ENCODE measurements at places on chromosomes 5 and 9.

DNA sequence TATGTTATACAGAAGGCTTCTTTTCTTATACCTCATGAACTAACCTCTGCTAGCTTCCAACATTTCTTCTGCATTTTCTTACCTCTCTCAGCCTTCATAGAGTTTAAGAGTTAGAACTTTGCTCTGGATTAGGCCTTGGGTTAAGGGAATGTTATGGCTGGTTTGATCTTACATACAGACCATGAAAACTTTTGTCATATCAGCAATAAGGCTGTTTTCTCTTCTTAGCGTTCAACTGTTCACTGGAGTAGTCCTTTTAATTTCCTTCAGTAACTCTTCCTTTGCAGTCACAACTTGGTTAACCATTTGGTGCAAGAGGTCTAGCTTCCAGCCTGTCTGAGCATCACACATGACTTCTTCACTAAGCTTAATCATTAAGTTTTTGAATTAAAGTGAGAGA, 329.0 kb upstream of the CCNG1 start:
- DNase-seq = no peak

DNA sequence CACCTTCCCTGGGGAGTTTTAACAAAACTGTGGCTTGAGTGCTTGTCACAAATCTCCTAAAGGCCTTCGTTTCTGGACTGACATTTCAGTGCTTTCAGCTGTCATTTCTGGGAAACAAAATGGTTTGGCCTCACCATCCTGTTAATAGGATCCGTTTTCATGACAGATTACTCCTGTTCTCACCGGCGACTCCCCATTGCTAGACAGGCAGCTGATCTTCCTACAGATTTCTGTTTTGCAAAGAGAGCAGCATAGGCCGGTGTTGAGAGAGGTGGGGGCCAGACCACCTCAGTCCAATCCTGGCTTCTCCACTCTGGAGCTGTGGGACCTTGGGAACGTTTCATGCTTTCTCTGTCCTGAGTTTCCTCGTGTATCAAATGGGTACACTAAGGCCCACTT, 75.5 kb upstream of the OTULINL start:
- no peak for DNase-seq

GRCh38 chr9:75570538-75570937, 319.9 kb upstream of the PCSK5 start:
- DNase-seq = no peak

- DNase-seq = no peak
These were observed 791 bp downstream of the SLC2A8 start for GRCh38 chr9:127397646-127398274.

GRCh38 chr5:128693764-128694163, 155.7 kb upstream of the FBN2 start:
- no peak for DNase-seq

GRCh38 chr5:103674251-103674650, 111.7 kb upstream of the NUDT12 start:
- DNase-seq = no peak

DNA sequence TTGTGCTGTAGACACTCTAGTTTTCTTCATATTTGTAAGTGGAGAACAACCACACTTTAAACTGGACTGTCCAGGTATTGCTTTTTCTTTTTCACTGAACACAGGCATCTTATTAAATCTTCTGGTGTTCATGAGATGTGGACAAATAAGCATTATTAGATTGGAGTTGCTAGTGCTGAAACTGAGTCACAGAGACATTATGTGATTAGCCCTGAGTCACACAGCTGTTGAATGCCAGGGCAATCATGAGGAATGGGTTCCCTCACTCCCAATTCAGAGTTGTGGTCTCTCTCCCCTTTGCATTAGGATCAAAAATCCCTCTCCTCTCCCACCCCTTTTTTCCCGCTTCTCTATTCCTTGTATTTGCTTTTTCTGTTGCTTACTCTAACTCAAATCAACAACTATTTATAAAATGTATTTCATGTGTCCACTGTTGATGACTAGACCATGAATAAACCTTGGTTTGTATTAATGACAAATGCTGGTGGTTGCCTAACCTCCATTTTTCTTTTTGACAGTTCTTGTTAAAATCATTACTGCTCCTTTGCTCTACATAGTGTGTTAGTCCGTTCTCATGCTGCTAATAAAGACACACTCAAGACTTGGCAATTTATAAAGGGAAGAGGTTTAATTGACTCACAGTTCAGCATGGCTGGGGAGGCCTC, 738.2 kb downstream of the BRINP1 start:
- DNase-seq = no peak

DNA sequence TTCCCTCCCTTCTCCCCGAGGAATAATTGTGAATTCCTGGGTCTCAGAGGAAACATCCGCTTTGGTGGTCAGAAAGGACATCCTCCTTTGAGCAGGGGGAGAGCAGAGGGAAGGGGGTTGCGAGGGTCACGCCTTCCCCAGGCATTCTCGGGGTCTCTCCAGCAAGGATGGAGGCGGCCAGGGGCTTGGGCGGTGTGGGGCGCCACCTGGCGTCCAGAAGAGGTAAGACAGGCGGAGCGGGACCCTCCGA, 129.1 kb downstream of the KCNIP1 start:
- no peak for DNase-seq

- no peak for DNase-seq
These were observed 36.7 kb downstream of the ABLIM3 start for GRCh38 chr5:149177911-149178565.

DNA sequence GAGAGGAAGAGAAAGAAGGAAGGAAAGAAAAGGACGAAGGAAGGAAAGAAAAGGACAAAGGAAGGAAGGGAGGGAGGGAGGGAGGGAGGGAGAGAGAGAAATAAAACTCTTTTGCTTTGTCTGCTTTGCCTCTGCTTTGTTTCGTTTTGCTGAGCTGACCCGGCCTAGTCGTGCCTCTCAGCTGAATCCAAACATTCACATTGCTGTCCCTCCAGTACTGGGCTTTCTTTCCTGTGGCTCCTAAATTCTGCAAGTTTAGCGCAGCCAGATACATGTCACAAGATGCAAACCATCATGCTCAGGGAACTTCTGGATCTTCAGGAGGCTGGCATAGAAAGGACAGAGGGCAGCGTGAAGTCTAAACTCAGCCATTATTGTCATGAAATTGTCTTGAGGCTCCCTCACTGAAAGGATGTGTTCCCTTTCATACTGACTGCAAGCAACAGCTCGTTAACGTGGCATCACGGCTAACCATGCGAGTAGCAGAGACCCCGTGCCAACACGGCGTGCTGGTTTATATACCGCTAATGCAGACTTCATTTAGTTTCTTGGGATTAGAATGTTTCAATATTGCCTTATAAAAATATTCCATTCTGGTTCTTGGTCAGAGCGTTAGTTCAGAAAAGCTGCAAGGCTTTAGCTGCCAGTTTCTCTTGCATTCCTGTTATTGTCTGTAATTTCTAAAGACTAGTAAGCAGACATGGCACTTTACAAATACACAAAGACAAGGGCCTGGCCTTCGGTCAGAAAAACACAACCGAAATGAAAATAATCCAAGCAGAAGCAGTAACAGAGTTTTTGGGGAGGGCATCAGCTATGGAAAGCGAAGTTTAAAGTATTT, 94.2 kb downstream of the TMEM174 start:
- no peak for DNase-seq

- no peak for DNase-seq
These were observed 114.3 kb downstream of the STARD4 start for GRCh38 chr5:111398013-111398412.

DNA sequence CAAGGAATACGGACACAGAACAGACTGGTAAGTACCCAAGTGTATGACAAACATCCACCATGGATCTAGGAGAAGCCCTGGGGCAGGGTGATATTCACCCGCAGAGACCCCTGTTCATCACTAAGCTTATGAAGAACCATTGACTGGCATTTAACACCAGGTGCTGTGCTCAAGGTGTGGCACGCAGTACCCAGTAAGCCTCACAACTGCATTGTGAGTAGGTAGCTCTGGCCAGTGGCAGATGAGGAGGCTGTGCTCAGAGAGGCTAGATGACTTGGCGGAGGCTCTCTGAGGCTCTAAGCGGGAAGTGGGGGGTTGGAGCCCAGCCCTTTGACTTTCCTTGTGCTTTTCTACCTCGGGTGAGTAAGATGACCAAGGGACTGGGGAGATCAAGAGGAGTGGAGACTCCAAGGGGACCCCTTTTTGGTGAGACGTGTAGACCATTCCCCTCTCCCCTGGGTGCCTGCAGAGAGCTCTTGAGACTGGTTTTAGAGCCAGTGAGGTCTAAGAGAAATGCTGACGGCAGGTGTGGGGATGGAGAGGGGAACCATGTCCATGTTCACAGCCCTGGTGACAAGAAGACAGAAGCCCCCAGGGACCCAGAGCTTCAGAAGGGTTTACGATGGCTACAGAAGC, 70.8 kb downstream of the IL6ST start:
- no peak for DNase-seq

DNA sequence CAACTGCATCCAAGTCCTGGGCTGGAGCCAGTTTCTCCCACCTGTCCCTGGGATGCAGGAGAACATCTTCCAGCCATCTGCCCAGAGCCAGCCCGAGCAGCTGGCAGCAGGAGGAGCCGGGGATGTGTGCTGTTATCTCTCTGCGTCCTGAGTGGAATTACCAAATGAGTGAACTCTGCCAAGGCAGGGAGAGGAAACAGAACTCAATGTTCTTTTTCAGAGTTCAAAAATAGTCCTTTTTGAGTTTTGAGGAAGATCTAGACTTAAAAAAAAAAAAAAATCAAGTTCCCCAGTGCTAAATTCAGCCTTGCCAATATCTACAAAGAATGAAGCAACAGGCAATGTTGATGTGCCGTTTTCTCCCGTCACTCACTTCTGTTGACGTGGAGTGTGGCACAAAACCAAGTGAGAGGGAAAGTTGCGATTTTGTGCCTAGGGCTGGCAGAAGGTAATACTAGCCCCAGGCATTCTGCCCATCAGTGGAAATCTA, 56.2 kb downstream of the TMOD1 start:
- no peak for DNase-seq

- DNase-seq = no peak
These were observed 303.9 kb downstream of the ICE1 start for GRCh38 chr5:5726401-5726800.

DNA sequence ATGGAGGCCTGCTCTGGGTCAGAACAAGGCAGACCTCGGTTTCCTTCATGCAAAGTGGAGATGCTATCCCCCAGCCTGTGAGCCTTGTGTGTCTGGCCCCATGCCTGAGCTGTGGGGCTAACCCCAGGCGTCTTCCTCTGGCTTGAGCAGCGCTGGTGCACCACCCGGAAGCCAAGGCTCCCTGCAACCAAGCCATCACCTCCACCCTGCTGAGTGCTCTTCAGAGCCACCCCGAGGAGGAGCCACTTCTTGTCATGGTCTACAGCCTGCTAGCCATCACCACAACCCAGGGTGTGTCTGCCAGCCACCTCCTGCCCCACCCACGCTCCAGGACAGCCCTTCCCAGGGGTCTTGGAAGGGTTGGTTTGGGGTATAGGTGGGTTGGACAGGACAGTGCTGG, 16.2 kb downstream of the REXO4 start:
- DNase-seq = no peak

DNA sequence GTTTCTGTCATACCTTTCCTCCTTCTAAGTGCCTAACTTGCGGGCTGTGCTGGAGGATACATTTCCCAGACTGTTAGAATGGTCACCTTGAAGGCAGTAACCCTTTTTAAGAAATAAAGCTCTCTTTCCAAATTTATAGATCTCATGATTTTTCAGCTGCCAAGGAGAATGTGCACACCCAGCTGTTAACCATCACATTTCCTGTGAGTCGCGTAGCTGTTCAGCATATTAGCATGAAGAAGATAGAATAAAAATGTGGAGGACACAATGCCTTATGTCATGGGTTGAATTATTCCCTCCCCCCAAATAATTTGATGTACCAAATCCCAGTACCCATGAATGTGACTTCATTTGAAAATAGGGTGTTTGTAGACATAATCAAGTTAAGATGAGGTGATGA, 729.4 kb downstream of the MTRR start:
- no peak for DNase-seq

DNA sequence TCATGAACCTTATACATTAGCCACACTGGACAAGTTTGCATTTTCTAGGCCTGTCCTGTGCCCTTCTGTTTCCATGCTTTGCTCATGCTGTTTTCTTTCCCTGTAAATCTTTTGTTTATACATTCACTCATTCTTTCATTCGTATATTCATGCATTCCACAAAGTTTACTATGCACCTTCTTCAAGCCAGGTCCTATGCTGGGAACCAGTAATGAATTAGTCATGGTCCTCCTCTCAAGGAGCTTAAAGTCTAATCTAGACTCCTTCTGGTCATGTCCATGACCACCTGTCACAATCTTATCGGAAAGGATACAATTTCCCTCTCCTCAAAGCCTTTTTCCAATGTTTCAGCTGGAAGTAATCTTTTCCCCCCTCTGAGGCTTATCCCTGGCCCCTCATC, 9.1 kb upstream of the XPA start:
- no peak for DNase-seq

- no peak for DNase-seq
These were observed 20.1 kb upstream of the CPLX2 start for GRCh38 chr5:175851311-175851710.

GRCh38 chr9:90420211-90420610, 222.4 kb downstream of the DIRAS2 start:
- DNase-seq = no peak

DNA sequence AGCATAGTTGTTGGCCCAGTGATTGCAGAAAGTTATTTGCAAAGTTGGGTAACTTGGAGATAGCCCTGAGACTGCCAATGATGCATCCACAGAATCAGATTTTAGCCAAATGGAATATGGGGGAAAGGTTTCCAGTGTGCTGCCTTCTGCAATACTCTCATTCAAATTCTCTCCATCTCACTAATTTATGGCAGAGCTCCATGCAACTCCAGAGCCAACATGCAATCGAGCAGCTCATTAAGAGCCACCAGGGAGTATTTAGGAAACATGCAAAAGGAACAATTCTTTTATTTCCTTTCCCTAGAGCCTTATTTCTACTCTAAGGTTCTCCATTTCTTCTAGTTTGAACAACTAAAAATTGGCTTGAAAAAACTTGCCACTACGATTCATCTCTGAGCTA, 135.9 kb upstream of the MARCHF11 start:
- no peak for DNase-seq

DNA sequence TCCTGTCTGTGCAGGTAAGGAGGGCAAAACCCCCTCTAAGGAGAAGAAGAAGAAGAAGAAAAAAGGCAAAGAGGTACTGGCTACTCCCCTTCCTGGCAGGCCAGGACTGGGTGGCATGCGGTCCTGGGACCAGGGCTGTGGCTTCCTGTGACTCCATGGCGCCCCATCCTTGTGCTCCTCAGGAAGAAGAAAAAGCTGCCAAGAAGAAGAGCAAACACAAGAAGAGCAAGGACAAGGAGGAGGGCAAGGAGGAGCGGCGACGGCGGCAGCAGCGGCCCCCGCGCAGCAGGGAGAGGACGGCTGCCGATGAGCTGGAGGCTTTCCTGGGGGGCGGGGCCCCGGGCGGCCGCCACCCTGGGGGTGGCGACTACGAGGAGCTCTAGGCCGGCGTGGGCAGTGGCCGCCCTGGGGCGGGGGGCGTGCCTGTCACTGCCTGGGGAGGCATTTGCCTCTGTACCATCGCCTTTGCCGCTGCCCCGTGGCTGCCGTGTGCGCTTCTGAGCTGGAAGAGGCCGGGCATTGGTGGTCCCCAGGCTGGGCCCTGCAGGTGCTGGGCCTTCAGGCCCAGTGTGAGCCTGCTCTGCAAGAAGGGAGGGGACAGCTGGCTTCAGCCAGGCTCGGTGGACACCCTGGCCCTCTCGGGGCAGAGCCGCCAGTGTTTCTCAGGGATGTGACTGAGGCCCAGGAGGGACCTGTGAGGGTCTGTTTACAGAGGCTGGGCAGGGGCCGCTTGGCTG, 2.0 kb upstream of the AJM1 start:
- DNase-seq = no peak
